Omental fat pad (tissue), 4 donors: ENCODE measurements at places on chromosomes 3 and 15. TPM values are rescaled to one million over a fixed set of nuclear protein-coding genes. Genes with fewer than 3 reads are reported as not detected.

Gene CTDSPL
- total RNA-seq, result 23.9 TPM

Gene TM4SF1
- 895 TPM for total RNA-seq

Gene GOLGA6L9
- 1.6 TPM for total RNA-seq

Gene FAM3D
- not detected for total RNA-seq

Gene ARHGEF26
- 12.0 TPM for total RNA-seq

Gene RNU6-1
- not detected for total RNA-seq
